Stimulated activated CD4-positive, alpha-beta T cell treated with anti-CD3 and anti-CD28 coated beads, Interleukin-1b, Interleukin-23, amount 100 ng/mL, for 24 hours (primary cell): ENCODE measurements at places on chromosomes 1 and 21.

DNA sequence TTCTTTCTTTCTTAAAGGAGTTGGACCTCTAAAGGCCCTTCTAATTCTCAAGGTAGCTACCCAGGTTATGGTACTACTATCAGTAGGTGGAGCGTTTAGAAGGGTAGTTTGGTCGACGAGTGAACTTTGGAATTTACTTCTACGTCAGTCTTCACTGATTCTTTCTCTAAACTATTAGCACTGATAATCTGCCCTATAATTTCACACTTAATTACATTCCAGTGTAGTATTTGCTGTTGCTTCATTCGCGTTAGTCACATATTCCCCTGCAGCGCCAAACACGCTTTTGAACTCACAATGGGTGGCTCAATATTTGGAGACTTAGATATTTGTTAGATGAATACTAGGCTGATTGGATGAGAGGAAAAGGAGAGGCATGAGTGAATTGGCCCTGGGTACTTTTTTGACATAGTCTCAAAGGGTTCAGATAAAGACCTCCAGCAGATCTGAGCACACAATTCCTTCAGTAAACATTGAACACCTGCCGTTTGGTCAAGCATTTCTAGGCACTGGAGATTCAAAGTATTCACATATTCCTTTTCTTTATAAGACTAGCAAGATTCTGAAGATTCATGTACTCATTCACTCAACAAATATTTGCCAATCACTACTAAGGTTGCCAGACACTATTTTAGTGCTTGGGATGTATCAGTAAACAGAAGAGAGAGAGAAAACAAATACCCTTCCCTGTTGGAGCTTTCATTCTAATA lies 929 bp upstream of the FOXJ3 start:
- DNase-seq, result no peak

DNA sequence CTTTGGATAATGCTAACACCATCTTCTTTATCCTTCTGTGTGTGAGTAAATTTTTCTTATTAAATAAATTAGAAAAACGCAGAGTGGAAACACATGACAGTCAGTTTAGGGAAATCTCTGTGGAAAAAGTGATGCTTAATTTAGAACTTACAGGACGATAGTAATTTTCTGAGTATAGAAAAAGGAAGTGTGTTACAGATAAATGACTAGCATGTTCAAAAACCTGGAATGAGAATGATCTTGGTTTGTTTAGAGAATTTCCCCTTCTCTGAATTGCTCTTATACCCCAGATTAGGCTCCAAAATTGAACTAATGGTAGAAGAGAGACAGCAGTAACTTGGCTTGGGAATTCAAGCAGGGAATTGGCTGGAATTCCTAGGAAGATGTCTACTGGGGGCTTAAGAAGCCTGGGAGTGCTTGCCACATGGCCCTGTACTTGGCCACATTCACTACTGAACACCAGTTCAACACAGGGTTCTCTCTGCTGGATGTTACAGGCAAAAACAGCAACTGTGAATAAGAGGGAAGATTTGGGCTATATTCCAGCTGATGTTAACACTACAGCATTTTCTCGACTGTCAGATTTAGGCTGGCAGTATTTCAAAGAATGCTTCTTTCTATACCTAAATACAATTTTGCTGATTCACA lies 1004.2 kb downstream of the TTLL7 start:
- DNase-seq, result no peak

GRCh38 chr1:177490036-177490639 lies 319.4 kb downstream of the BRINP2 start:
- DNase-seq, result no peak

DNA sequence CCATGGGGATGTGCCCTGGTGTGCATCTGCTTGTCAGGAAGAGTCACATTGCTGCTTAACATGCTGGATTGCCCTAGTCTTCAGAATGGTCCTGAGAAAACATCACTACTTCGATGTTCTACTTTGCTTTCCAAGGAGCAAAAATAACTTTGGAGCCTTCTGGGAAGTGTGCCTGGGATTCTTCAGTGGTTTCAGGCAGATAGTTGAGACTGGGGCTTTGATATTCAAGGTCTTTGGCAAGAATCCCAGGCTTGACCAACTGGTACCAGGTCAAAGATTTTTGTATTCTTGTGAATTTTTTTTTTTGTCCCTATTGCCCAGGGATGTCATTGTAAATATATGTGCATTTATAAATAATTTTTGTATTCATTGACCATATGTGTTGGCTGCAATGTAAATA lies 51.4 kb downstream of the LRIG2 start:
- DNase-seq, result no peak

DNA sequence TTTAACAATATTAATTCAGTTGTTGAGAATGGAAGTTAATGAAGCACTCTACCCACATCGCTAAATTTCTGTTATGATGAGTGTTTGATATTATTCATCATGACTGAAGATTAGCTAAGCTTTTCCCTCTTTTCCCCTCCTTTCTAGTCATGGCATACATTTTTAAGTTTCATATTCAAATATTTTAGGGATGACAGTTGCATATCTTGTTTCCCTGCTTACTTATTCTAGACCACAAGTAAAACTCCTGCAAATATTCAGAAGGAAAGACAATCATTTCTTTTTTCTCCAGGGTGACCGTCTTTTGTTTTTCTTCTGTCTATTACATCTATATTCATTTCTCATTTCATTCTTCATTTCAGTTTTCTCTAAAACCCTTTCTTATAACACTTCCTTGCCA lies 906.0 kb downstream of the ADGRL2 start:
- no peak for DNase-seq

DNA sequence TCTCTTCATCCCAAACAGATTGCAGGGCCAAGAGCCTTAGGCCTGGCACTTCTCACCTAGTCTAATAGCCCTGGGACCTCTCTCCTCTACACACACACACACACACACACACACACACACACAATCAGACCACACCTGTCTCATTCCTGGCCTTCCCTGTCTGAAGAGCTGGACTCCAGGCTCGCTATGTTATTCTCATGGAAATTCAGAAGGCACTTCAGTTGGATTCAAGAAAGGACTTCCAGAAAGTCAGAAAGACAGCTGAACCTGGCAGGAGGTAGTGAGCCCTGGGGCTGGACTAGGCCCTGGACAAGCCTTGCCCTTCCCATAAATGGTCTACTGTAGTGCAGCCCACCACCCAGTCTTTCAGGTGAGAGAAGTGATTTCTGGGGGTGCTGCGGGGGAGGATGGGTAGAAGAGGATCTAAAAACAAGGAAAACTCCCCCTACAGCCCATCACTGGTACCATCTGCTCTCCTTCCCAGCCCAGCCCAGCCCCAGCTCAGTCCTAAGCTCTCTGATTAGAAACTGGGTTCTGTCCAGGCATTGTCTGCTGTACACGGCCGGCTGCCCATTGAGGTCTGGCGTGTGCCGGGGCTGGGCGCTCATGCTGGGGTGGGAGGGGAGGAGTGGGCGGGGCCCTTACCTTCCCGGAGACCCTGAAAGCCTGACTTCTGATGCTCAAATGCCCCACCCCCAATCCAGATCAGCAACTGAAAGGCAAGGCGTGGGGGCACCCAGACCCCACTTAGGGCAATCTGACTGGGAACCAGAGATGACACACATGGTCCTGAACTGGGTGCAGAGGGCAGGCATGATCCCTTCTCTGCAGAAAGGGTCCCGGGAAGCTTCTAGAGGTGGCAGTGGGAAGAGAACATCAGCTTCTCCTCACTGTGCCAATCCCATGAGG lies 2.5 kb downstream of the KIF21B start:
- no peak for DNase-seq

- no peak for DNase-seq
Measured at GRCh38 chr1:176559878-176560277, 96.9 kb downstream of the PAPPA2 start.

DNA sequence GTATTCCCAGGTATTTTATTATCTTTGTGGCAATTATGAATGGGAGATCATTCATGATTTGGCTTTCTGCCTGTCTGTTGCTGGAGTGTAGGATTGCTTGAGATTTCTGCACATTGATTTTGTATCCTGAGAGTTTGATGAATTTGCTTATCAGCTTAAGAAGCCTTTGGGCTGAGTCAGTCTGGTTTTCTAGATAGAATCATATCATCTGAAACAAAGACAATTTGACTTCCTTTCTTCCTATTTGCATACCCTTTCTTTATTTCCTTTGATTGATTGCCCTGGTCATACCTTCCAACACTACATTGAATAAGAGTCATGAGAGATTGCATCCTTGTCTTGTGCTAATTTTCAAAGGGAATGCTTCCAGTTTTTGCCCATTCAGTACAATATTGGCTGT lies 8.0 kb downstream of the OR2L3 start:
- no peak for DNase-seq

- no peak for DNase-seq
Measured at GRCh38 chr1:57232500-57232899, 191.4 kb downstream of the DAB1 start.

DNA sequence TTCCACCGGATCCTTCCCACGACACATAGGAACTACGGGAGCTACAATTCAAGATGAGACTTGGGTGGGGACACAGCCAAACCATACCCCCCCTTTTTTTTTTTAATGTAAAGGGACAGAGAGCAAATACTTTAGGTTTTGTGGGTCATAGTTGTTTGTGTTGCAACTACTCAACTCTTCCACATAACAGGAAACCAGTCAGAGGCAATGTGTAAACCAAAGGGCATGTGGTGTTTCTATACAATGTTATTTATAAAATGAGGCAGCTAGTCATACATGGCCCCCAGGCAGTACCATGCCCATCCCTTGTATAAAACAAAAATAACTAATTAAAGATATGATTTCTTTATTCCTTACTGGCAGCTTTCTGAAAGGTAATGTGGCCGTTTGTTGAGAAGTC lies 845.4 kb upstream of the ADAMTS5 start:
- DNase-seq, result no peak

- no peak for DNase-seq
Measured at GRCh38 chr1:10170239-10170574, 40.2 kb upstream of the KIF1B start.

DNA sequence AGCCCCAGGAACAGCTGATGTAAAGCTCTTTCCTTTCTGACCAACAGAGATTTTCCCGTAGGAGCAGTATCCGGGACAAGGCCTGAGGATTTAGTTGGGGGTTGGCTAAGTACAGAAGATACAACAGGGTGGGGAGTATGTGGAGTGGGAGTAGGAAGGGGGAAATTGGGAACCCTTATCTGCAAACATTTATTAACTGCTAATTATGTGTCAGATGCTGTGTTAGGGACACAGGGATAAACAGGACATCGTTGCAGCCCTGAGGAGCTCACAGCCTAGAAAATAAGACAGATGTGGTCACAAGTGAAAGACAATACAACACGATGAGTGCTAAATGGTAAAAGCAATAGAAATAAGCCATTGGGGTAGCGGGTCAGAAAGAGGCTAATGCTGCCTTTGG lies 12.0 kb downstream of the CD84 start:
- no peak for DNase-seq

- DNase-seq, result no peak
Measured at GRCh38 chr1:222285526-222285925, 262.4 kb downstream of the HHIPL2 start.

- no peak for DNase-seq
Measured at GRCh38 chr1:19260211-19261138, 8.9 kb downstream of the MRTO4 start.

DNA sequence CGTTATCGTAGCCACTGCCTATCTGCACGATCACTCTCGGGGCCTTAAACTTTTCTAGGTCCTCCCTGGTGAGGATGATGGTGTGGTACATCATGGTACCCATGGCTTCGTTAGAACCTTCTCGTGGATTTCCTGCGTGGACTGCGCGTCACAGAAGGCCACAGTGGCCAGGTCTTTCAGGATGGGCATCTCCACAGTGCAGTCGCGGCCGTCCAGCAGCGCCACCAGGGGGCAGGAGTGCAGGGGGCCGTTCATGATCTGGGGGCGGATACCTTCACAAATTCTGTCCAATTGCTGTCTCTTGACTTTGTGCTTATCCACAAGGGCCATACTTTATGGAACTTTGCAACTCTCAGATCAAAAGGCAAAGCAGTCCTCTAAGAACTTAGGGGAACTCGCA lies 69.6 kb downstream of the WLS start:
- no peak for DNase-seq

- DNase-seq, result no peak
Measured at GRCh38 chr1:171935664-171936063, 94.4 kb downstream of the DNM3 start.

GRCh38 chr1:44034976-44035716 lies 3.9 kb upstream of the SLC6A9 start:
- DNase-seq, result no peak

- no peak for DNase-seq
Measured at GRCh38 chr1:43632135-43632670, 17.7 kb upstream of the KDM4A start.

DNA sequence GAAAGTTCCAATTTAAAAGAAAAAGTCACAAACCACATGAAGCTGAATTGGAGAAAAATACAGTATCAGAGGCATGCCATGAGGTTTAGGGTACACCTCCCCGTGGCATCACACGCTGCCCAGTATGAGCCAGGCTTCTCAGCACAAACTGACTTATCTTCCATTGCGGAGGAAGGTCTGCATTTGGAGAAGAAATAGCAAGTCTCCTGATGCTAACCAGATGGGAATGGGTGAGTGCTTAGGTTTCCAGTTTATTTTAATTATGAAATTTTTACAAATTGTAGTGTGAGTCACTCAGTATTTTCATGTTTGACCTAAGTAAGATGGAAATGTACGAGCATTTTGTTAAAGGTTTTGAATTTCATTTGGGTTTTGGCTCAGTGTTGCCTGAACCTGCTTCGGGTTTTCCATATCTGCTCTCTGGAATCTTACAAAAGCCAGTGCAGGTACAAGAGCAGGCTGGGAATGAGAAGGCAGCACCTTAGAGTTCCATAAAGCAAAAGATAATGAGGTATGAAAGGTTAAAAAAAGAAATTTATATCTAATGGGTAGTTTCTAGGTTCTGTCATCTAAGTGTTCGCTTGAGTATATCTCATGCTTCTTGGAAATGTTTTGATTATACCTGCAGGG lies 213.9 kb downstream of the PATJ start:
- DNase-seq, result no peak

DNA sequence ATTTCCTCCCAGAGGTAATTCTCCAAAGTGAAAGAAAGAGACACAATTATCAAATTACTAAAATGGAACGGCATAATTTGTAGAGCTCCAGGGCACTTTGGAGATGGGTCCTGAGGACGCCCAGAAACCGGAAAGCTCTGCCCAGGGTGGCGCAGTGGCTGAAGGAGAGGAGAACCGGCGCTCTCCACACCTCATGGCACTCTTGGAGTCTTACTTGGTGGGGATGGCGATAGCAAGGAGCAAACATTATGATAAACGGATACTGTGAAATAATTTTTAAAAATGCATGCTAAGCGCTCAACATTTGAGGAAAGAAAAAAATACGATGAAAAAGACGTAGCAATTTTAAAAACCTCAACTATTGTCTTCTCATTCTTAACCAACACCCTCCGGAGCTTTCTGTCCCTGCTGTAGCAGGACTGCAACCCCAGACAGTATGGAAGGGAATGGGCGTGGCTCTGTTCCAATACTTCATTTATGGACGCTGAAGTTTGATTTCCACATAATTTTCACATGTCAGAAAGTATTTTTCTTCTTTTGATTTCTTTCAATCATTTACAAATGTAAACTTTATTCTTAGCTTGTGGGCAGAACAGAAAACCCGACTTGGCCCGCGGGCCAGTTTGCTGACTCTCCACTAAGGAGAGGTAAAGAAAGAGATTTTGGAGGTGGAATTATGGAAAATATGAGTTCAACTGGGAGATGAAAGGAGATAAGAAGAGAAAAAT lies 1.1 kb downstream of the S100A11 start:
- DNase-seq, result no peak

- DNase-seq, result no peak
Measured at GRCh38 chr1:202942426-202942825, 15.4 kb upstream of the KLHL12 start.
